ENCODE measurements at places on chromosomes 6 and 20.

GRCh38 chr20:25437153-25437581 is 29.7 kb downstream of the GINS1 start:
- no peak for DNase-seq

- no peak for DNase-seq
Observed at GRCh38 chr6:15143086-15143485, 102.8 kb upstream of the JARID2 start.

GRCh38 chr6:16136091-16136490 is 7.2 kb downstream of the MYLIP start:
- DNase-seq: no peak

DNA sequence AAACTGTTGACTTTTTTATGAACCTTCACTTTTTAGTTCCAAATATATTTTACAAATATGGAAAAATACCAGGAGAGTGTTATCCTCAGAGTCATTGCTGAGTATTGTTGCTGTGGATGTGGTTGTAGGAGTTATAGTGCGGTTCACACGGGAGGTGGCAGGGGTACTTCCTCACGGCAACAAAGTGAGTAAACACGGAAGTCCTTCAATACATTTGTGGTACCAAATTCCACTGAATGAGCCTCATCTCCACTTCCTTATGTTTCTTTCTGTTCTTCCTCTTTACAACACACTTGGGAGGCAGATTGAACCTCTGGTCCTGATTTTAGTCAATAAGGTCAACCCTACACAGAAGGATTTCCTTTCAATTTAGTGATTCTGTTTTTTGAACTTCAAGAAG is 371.8 kb downstream of the BTBD3 start:
- DNase-seq: no peak

DNA sequence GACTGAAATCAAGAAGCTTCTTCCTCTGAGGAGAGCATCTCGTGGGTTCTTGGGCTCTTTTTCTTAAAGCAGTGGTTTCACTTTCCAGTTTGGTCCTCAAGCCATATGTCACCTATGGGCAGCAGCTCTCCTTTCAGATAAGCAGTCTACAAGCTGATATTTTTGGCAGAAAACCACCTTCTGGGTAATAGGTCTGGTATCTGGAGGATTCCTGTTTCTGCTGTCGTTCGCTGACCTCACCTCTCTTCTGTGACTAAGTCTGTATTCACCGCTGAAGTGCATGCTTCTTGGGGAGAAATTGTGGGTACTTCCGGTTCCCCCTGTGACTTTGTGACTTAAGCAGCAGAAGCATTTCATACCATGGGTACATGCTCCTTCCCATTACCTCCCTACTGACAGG is 193.6 kb downstream of the EDN1 start:
- DNase-seq: no peak

- no peak for DNase-seq
Observed at GRCh38 chr6:52360028-52360427, 1.9 kb upstream of the PAQR8 start.

GRCh38 chr6:68778356-68779020 is 143.4 kb downstream of the ADGRB3 start:
- DNase-seq: no peak

GRCh38 chr20:8879669-8880068 is 189.2 kb upstream of the PLCB4 start:
- no peak for DNase-seq

GRCh38 chr6:168603234-168603633 is 162.2 kb downstream of the SMOC2 start:
- no peak for DNase-seq

- DNase-seq: no peak
Observed at GRCh38 chr20:36384022-36384619, 78.0 kb downstream of the DLGAP4 start.

- no peak for DNase-seq
Observed at GRCh38 chr6:27267857-27268434, 20.4 kb downstream of the PRSS16 start.

GRCh38 chr6:137846772-137847313 is 20.2 kb upstream of the TNFAIP3 start:
- peak; percentile 85 for DNase-seq

GRCh38 chr6:146354451-146354850 is 189.2 kb upstream of the RAB32 start:
- DNase-seq: no peak

Data from spleen (tissue), 13 donors.